ENCODE measurements at places on chromosomes 12 and 14.

DNA sequence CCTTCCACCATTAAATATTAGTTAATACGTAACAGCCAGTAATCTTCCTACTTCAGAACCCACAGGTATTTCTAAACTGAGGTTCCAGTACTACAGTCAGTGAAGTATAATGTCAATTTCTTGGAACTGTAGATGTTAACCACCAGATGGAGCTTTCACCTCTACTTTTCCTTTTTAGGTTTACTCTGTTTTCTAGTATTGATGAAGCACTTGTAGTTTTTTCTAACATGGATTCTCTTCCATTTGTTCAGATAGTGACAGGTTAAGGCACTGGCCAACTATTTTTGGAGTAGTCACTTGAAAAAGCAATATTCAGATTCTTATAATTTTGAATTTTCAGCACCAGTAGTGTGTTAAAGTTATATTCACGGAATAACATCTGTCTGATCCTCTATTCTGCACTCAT lies 4.6 kb upstream of the SEC23A start:
- no peak for DNase-seq

GRCh38 chr14:88870777-88871176 lies 46.3 kb downstream of the TTC8 start:
- DNase-seq = no peak

DNA sequence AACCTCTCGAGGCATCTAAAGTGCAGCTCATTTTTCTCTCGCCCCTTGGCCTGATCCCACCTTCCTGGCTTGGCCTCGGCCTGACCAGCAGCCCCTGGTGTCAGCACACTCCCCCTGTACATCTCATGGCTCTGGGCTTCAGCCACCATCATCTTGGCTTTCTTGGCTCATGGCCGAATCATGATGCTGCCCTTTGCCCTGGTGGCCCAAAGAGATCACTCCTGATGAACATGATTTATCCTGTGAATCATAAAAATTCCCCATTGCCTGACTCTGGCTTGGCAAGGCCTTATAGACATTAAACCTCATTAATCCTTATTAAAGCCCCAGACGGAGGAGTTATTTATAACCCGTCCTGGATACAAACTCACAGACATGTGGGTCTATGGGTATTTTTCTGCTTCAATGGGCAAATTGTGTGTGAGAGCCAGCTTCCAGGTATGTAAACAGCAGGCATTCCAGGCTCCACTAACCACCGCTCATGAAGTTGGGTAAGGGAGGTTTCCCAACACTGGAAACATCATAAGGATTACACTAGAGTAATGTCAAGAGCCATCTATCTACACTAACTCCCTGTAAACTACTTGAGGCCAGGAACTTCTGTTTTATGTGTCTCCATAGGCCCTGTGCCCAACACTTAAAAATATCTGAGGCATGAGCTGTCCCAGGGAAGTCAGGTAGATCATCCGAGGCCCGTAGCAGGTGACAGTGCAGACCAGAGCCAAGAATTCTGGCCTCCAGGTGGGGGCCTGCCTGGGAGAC lies 171.2 kb downstream of the TTC8 start:
- no peak for DNase-seq

DNA sequence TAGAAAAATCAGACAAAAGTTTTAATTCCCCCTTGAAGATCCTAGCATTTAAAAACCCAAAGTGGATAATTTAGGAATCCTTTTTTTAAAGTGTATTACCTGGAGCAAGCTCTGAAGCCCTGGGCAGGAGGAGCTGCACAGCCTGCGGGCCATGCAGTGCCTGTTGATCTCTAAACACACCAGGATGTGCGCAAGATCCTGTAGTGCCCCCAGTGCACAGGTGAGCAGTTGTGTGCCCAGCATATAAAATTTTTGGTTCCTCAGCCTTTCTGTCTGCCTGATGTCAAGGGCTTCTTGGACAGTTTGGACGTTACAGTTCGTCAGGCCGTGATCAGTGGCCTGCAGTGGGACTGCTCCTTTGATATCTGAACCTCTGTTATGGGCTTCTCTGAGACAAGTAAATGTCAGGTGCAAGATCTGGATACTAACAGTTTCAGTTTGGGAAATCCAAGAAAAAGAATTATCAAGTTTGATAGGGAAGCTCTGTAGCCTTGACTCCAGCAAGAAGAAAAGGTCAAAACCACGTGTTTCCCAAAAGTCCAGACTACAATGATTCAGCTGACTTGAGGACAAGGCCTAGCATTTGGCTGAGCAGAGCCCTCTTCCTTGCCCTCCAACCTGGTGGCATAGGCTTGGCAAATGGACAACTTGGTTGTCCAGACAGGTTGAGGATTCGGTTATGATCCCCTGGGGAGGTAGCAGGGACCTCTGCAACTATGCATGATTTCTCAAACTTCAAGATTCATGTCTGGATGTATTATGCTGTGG lies 1.0 kb downstream of the ATXN7L3B start:
- DNase-seq = peak; percentile 14

GRCh38 chr12:105444653-105445102 lies 114.2 kb downstream of the C12orf75 start:
- no peak for DNase-seq

- DNase-seq = no peak
Observed at GRCh38 chr14:95523815-95524448, 7.5 kb upstream of the SYNE3 start.

GRCh38 chr12:116314477-116314876 lies 37.0 kb upstream of the MED13L start:
- no peak for DNase-seq

GRCh38 chr14:65003394-65003793 lies 16.7 kb downstream of the FNTB start:
- no peak for DNase-seq
